ENCODE measurements at places on chromosomes 12 and 14.

GRCh38 chr12:26130728-26131127 lies 5.9 kb upstream of the BHLHE41 start:
- no peak for DNase-seq

DNA sequence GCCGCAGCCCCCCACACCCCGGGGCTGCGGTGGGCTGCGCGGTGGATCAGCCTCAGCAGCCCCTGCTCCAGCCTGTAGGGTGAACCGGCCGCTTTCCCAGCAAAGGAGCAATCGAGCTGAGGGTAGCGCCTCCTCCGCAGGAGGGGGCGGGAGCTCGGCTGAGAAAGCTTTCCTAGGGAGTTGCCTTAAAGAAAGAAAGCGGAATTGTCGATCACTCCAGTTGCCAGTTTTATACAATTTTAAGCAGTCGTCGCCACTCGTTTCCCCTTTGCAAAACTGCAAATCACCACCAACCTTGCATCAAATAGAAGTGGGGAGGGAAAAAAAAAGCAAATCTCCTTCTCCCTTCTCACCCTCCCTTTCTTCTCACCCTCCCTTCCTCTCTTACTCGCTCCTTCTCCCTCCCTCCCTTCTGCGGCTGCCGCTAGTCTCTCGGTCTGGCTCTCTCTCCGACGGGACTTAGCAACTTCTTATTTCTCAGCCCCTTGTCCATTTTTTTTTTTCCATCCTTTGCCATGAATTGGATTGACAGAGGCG lies at the start of gene PDE3A:
TSS of gene PDE3A (plus strand) at position 424 of the 537 bp plus-strand sequence. CDS start 748 bp downstream, outside the sequence.
- peak; percentile 80 for DNase-seq

DNA sequence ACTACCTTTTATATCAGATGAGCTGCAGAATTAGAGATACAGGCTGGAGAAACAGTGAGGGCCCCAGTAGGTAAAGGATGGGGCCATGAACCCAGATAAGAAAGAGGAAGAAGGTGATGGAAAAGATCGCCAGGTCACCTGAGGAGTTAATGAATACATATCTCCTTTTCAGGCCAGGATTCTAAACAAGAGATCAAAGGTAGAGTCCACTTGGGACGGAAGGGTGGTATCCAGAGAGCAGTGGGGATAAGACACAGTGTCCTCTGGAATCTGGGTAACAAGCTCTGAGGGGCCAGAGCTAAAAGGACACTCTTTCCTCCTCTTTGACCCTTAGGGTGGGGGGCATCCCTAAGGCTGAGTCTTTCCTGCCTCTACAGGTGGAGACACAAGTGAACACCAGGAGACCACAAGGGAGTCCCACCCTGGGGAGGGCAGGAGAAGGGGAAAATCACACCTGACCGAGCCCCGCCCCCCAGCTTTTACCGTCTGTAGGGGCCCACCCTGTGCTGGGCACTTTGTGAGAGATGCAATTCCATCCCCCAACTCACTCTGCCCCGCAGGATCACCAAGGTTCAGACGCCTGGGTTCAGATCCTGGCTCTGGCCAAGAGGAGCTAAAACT lies 27.3 kb downstream of the SERPINA1 start:
- no peak for DNase-seq

DNA sequence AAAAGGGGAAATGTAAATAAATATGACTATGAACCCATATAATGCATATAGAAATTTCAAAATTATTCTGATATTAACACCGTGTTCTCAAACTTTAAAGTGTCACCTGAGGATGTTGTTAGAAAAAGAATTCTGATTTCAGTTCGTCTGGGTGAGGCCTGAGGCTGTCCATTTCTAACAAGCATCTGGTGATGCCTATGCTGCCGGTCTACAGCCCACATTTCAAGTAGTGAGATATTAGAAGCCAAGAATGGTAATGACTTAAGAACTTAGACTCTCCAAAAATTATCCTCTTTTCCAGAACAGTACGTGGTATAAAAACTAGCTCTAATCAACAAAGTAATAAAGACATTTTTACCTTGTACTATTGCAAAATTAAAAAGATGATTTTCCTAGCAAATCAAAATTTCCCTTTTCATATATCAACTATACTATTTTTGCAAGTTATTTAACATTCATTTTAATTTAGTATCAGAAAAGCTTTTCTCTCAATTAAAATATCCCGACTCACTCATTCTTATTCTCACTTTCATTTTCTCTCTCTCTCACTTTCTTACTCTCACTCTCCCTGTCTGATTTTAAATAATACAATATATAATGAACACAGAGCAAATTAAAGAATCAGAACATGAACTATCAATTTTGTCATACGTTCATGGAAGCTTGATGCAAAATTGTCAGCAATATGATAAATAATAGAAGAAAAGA lies 35.0 kb downstream of the PIK3C2G start:
- DNase-seq, result no peak

DNA sequence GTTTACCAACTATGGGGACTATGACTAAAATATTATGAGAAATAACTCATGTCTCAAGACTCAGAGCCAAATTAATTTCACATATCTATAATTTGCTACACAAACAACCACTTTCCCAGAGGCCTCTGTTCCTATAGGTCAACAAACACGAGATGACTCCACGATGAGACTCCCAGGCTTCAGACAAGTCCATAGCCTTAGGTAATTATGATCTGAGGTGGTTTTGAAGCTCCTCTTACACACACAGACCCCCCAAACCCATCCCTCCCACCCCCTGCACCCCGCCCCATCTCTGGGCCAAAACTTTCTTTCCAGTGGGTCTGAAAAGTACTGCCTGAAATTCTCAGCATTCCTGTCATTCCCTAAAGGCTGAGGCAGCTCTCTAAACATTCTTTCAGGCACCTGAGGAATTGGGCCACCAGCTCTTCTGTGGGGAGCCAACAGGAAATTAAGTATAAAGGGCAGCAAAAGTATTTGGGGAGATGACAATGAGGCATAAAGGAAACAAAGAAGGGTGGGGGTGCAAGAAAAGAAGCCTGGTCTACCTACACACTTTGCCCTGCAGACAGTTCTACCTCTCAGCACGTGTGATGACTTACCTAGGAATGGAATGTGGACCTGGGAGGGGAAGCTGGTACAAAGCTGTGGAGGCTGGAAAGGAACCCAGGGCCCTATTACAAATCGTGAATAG lies 143.6 kb downstream of the PAWR start:
- DNase-seq, result no peak

GRCh38 chr12:132154341-132154761 lies 10.1 kb downstream of the NOC4L start:
- DNase-seq, result no peak

- no peak for DNase-seq
Observed at GRCh38 chr14:95057147-95057546, 100.2 kb downstream of the DICER1 start.

DNA sequence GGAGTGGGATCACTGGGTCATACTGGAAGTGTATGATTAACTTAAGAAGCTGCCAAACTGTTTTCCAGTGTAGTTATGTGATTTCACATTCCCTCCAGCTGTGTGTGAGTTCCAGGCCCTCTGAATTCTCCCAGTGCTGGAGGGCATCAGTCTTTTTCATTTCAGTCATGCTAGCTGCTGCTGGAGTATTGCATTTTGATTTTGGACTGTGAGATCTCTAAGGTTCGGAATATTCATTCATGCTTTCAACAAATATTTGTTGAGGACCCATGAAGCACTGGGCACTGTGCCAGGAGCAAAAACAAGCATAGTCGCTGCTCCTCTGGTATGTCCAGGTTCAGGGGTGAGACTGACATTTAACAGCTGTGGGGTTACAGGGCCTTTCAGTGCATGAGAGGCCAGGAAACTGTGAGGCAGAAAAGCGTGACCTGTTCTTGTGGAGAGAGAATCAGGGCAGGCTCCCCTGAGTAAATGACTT lies 133.2 kb downstream of the SCARB1 start:
- no peak for DNase-seq
